ENCODE measurements at places on chromosomes 6 and 20.
A peak's percentile ranks its signal among the peaks of the same experiment; 100 is the strongest.

DNA sequence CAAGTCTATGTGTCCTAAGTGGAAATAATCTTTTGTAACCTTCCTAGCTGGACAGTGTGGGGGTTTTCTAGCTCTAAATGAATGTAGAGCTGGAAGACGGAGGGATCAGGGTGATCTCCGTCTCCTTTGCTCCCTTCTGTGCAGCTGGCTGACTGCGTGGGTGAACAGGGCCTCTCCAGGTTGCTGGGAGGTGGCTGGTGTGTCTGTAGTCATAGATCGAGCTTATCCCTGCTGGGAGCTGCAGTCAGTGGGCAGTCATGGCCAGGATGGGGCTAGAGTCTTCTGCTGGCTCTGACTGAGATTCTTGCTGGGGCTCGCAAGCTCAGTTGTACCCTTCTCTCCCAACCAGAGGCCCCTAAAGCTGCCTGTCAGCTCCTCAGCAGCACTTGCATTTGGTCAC lies 6.4 kb downstream of the SEC23B start:
- no peak for DNase-seq

GRCh38 chr20:62977613-62978560 lies 25.4 kb downstream of the SLC17A9 start:
- DNase-seq: no peak

DNA sequence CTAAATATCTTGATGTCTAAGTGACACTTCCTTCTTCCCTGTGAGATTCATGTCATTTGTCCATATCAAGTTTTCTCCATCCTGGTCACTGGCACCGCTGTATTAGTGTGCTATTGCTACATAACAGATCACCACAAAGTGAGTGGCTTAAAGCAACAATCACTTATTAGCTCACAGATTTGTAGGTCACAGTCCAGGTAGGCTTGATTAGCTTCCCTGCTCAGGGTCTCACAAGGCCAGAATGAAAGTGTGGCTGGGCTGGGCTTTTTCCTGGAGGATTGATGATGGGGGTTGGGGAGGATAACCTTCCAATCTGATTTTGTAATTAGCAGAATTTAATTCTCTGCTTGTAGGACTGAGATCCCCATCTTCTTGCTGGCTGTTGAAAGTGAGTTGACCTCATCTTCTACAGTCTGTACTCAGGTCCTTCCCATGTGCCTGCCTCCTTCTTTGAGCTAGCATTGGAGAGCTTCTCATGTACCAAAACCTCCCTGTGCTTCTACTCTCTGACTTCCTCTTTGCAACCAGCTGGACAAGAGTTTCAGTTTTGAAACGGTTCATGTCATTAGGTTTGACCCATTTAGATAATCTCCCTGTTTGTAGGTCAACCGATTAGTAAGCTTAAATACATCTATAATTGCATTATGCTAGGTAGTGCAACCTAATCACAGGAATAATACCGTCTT lies 152.4 kb upstream of the MAN1A1 start:
- peak; percentile 8 for DNase-seq

DNA sequence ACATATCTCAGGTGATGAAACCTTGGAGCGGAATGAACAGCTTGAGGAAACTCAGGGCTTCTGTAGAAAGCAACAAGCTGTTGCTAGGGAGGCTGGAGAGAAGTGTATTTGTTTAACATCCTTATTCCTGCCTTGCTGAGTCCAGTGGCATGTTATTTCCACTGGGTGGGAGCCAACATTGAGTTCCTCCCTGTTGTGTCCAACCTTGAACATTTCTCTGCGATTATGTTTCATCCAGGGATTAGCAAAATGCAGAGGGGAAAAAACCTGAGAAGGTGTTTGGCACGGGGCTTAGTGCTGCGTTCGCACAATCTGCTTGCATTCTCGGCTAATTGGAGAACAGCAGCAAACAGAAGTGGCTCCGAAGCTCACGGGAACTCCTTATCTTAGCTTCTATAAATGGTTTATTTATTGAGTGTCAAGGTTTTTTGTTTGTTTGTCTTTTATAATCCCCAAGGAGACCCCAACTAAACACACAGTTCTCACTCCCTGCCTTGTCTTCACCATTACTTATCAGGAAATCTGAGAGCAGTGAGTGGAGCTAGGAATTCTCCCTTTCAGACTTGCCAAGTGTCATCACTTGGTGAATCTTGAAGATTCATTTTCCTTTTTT lies 412.8 kb downstream of the CDC5L start:
- no peak for DNase-seq

DNA sequence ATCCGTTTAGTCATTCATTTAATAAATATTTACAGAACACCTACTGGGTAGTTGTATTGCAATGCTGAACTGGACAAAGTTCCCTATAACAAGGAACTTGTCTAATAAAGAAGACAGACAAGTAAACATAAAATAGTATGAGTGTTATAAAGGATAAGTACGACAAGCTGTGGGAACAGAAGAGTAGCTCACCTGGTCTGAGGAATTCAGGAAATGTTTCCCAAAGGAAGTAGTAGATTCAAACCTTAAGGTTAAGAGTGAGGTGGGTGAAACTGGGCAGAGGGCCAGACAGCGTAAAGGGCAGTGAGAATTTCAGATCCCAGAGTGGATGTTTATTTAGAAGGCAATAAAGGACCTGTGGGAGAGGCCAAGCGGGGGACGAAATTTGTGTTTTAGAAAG lies 72.3 kb upstream of the CD2AP start:
- no peak for DNase-seq

DNA sequence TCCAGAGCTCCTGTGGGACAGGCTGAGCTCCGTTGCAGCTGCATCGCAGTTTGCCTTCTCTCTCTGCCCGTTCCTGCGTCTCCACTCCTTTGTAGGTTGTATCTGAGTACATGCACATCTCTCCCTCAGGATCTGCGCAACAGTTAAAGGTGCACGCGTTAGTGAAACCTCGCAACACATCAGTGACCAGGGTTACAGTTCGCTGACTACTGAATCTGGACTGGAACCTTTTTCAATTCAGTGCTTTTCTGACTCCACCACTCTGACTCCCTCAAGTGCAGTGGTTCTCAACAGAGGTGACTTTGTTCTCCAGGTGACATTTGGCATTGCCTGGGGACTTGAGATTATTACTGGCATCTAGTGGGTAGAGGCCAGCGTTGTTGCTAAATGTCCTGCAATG lies 44.0 kb downstream of the UST start:
- DNase-seq: no peak

DNA sequence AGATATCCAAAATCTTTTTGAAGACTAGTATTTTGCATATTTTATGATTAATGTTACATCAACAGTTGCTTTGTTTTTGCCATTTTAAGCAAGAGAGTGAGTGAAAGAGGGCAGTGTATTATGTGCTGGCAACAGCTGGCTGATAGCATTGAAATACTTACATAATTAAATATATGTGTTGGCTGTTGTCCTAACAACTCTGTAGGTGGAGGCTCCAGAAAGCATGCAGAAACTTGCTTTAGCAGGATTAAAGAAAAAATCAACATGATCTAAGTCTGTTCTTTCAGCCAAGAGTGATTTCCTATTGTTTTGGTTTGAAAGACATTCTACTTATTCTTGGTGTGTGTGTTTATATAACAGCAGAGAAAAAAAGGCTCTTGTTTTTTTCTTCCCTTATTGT lies 127.5 kb downstream of the CDKAL1 start:
- no peak for DNase-seq

DNA sequence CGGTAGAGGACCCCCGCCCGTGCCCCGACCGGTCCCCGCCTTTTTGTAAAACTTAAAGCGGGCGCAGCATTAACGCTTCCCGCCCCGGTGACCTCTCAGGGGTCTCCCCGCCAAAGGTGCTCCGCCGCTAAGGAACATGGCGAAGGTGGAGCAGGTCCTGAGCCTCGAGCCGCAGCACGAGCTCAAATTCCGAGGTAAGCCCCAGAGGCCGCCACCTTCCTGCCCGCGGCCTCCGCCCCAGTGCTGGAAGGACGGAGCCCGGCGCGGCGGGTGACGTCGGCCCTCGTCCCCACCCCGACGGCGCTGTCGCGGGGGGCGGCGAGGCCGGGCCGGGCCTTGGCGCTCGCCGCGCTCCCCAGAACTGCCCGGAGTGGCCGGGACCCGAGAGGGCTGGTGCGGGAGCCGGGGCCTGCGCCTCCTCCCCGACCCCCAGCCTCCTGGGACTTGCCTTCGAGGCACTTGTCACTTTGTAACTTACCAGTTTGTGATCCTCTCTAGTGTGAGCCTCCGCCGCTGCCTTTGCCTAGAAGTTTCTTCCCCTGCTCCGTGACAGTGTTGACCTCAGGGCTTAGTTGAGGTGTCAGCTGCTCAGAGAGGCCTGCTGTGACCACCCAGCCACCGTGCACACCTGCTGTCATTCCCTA lies 417 bp downstream of the VAPB start:
- no peak for DNase-seq

- DNase-seq: no peak
Measured at GRCh38 chr6:16575655-16576054, 185.6 kb downstream of the ATXN1 start.

GRCh38 chr6:2157441-2158127 lies 87.8 kb downstream of the GMDS start:
- no peak for DNase-seq

- DNase-seq: no peak
Measured at GRCh38 chr6:170276369-170277057, 14.4 kb downstream of the DLL1 start.

DNA sequence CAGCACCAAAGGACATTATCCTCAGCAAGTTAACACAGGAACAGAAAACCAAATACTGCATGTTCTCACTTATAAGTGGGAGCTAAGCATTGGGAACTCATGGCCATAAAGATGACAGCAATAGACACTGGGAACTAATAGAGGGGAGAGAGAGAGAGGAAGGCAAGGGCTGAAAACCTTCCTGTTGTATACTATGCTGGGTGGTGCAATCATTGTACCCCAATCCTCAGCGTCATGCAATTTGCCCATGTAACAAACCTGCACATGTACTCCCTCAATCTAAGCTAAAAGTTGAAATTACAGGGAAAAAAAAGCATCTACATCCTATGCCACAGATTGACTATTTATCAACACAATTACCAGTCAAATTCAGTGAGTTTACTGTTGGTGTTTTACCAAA lies 20.0 kb upstream of the VNN1 start:
- no peak for DNase-seq

- DNase-seq: peak; percentile 92
Measured at GRCh38 chr6:42746463-42747391, 824 bp upstream of the TBCC start.

- no peak for DNase-seq
Measured at GRCh38 chr6:7574500-7574899, 15.5 kb upstream of the SNRNP48 start.

GRCh38 chr6:112725541-112726085 lies 378.5 kb downstream of the RFPL4B start:
- no peak for DNase-seq

GRCh38 chr6:38750968-38751615 lies 36.0 kb downstream of the DNAH8 start:
- DNase-seq: no peak

Measured in Kasumi-1 (cell line).